ENCODE measurements at places on chromosomes 12 and 14.

DNA sequence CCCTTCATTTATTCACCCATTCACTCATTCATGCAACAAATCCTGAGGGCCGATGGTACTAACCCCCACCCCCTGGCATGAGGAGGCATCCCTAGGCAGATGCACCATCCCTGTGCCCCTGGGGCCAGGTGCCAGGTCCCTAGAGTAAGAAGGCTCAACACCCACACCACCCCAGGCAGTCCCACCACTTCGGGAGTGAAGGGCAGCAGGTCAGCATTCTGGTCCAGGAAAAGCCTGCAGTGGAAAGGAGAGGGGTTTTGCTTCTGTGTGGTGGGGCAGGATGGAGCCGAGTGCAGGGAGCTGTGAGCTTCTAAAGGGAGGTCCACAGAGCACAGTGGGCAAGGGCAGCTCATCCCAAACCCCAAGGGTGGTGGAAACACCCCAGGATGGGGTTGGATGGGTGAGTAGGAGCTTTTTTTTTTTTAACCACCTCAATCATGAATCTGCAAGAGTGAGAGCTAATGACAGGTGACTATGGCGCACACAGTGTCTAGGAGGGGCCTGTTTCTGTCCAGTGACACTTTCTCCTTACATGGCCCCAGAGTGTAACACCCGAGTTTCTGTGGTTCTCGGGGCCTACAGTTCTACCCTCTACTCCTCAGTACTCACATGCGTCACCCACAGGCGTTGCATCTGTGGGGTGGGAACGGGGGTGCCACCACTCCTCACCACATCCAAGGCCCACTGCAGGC lies 414.3 kb downstream of the TMEM121 start:
- DNase-seq, result no peak

DNA sequence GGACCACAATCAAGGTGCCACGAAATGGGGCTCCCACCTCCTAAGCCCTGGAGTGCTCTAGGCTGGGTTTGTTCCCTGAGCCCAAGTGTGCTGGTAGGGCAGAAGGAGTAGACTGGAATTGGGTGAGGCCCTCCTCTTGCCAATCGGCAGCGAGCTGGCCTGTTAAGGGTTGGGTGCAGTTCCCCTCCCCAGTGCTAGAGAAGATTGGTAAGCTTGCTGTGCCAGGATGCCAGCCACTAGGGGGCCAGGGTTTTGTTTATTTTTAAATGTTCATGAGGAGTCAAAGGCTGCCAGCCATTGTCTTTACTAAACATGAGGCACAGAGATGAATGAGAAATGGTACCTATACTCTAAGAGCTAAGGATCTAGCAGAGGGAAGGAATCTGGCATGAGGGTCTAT lies 79.7 kb downstream of the SPTB start:
- DNase-seq, result peak; percentile 54

DNA sequence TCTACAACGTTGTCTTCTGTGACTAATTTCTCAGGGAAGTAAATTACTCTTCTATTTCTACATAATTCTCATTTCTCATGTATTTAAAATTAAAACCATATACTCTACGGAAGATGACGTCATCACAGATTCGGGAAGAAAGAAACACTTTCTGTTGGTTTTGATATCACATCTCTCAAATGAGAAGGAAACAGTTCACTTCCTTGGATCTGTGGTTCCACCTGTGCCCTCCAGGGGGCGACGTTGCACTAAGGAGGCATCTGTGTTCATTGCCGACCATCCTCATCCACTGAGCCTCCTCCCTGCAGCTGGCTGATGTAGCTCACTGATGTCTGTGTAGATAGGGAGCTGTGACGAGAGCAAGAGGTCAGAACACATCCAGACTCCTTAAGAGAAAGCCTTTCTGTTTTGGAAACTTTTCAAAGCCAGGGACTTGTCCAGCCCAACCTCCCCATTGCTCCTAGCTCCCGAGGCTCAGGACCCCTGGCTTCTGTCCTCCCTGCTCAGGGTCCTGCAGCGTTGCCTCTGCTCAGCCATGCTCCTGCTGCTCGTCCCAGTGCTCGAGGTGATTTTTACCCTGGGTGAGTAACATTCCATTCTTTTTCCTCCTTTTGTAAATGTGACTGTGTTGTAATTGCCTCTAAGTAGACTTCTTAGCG lies 172.7 kb upstream of the OR4E1 start:
- no peak for DNase-seq

DNA sequence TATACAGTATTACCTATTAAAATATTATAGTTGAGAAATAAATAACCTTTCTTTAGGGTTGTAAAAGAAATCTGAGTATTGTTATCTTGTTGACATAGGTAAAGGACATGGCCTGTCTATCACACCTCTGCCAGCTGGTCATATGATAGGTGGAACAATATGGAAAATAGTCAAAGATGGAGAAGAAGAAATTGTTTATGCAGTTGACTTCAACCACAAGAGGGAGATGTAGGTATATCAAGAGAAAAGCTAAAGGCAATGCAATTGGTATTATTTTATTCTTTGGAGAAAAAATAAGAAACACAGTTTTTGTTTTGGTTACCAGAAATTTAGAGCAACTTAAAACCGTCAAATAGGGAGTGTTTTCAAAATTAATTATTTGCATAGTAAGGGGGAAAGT lies 13.5 kb downstream of the CPSF2 start:
- peak; percentile 61 for DNase-seq

GRCh38 chr12:2259369-2259768 lies 206.6 kb downstream of the CACNA1C start:
- no peak for DNase-seq
